ENCODE measurements at places on chromosomes 4 and X.

DNA sequence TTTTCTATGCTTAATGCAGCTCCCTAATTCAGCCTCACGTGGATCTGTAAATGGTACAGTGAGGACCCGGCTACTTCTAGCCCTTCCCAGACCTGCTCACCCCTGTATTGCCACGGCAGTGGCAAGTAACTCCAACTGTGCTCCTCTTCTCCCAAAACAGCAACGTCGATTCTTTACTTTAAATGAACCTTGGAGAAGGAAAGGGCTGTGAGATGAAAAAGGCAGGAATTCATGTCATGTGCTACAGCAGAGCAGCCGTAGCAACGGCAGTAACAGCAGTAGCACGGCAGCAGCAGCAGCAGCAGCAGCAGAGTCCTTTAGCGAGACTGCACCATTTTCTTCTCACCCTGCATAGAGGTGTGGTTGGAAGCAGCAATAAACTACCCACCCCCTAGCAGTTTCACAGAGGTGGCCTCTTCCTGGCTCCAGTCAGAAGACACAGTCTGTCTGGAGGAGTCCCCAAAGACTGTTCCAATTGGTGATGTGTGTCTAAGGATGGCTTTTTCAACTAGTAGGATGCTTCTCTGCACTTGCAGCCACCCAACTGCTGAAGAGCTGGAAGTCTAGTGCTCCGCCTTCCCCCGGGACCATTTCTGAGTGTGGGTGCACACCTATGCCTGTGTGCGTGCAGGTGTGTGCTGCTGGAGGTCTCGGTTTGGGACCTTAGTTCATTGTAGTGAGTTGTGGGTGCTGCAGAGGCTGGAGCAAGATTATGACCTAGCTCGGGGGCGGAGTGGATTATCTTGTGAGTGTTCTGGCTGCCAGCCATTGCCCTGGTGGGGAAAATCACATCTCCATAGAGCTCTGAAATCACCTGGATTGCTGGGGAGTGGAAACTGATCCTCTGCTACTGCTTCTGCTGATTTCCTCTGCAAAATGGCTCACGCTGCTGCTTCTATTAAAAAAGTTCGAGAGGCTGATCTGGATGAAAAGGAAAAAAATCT, 67.2 kb downstream of the ANK2 start:
- DNase-seq: no peak

GRCh38 chr4:83276299-83277040, 8.1 kb downstream of the COQ2 start:
- peak; percentile 68 for DNase-seq

DNA sequence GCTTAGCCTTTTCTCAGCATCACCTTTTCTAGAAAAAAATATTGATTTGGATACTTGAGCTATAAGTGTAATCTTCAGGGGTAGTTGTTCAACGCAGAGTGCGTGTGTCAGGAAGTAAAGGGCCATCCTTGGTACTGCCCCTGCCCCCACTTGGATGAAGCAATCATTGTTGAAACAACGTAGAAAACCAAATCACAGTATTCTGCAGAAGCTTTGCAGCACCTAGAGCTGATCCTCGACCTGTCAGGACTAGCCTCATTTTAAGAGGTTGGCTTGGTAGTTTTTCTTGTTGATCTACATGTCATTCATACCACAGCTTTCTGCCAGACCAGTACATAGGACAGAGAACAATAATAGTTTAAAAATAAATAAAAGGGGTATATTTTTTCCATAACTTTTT, 65.3 kb upstream of the MYOZ2 start:
- DNase-seq: no peak

DNA sequence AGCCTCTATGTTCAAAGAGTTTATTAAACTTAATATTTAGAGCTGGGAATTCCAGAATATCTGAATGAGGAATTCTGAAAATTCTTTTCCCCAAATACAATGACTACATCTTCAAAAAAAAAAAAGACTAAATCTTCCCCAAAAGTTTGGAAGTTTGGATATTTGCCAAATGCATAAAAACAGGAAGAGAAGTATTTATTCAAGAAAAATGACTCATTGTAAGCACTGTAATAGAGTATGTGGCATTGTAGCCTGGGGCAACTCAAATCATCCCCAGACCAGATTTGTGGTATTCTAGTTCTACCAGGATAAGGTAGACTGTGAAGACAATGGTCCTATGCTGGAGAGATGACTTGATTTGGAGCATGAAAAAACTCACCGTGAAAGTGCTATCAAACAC, 78.5 kb upstream of the PDHA2 start:
- no peak for DNase-seq

- peak; percentile 25 for DNase-seq
Measured at GRCh38 chrX:30576881-30577280, 685 bp downstream of the TASL start.

GRCh38 chr4:153780876-153781275, 8.0 kb downstream of the SFRP2 start:
- DNase-seq: no peak

DNA sequence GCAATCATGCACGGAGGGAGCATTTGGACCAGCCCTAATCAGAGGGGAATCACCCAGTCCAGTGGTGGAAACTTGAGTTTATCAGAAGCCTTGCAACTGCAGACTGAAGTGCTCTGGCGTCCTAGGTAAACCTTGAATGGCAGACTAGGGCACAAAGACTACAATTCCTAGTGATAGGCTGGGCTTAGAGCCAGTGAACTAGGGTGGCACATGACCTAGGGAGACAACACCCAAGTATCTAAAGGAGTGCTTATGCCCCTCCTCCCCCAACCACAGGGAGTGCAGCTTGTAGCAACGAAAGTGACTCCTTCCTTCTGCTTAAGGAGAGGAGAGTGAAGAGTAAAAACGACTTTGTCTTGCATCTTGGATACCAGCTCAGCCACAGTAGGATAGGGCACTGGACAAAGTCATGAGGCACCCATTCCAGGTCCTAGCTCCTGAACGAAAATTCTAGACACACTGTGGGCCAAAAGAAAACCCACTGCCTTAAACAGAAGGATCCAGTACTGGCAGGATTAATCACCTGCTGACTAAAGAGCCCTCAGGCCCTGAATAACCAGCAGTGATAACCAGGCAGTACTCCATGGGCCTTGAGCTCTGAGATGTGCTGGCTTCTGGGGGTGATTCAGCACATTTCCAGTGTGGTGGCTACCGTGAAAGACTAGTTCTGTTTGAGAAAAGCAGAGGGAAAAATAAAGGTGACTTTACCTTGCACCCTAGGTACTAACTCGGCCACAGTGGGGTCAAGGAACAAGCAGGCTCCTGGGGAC, 58.7 kb upstream of the STARD8 start:
- DNase-seq: peak; percentile 82

DNA sequence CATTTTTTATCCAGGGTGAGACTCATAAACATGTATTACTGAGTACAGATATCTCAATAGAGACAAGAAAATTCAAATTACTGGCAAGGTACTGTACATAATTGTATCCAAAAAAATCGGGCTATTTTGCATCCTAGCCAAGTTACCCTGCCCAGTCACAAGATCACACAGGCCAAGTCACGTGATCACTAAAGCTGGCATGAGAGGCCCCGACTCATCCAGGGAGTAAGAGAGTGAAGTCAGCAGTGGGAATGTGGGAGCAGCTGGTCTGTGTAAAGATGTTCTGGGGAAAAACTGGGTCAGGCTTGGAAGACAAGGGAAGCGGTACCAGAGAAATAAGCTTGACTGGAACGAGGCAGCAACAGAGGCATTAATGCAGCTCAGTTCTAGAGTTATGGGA, 119.3 kb upstream of the STS start:
- DNase-seq: no peak

DNA sequence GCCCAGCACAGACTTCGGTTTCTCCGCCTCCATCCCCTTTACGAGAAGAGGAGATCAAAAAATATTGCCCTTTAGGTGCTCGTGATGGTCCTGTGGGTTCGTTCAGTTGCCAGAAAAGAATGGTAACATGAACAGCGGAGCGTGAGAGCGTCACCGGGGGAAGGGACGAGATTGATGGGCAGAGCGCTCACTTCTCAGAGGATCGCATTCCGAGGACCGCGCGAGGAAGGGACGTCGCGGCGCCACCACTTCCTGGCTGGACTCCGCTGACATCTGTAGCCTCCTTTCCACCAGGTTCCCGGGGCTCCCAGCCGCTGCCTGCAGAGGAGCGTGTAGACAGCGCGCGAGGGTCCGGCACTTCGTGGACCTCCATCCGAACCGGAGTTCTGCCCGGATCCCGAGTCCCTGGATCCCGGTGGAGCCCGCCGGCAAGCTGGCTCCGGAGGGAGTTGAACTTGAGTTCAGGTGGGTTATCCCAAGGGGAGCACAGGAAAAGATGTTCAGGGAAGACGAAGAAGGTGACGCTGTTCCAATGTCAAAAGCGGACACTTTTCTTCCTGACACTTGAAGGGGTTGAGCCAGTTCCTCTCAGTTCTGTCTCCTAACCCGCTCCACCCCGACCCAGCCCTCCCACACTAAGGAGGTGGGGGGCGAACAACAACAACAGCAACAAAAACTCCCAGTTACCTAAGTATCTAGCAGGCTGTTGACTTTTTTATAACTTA, 484 bp downstream of the GALNTL6 start:
- no peak for DNase-seq

- DNase-seq: peak; percentile 22
Measured at GRCh38 chr4:55183926-55184599, 58.7 kb upstream of the KDR start.

DNA sequence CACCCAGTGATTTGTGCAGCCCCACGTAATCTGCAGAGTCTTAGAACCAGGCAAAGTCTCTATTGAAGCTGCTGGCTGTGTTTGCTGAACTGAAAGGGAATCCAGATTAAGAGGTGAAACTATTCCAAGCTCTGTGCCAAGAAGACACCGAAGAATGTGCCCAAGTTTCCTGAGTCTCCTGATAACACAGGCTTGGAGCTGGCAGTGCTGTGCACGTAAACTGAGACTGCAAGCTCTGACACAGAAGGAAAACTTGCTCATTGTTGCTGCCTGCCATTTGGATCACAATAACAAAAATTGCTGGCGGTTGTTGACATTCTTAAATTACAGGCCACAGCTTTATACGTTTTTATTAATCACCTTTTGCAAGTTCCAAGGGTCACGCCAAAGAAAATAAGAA, 60.2 kb upstream of the VCX3B start:
- DNase-seq: no peak

DNA sequence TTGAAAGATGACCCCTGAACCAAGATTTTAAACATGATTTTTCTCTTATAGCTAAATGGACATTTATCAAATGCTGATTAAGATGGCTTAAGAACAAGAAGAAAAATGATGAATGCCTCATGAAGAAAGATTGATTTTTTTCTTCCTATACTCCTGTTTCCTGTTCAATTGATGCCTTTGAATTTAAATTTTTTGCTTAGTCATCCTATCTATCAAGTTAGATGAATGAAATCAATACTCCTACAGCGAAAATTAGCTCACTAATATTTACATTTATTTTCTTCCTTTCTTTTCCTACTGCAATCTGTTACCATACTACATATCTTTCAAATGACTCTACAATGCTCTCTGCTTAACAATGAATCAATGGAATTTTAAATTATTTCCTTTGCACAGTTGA, 773.6 kb upstream of the DIAPH2 start:
- no peak for DNase-seq

- no peak for DNase-seq
Measured at GRCh38 chr4:138232364-138232763, 9.8 kb downstream of the SLC7A11 start.

All from hematopoietic multipotent progenitor cell treated with erythropoietin and hydrocortisone succinate and interleukin-3 and kit ligand, for 4 days (in vitro differentiated cells).